AG04449 (cell line): ENCODE measurements at places on chromosomes 12 and 14.

- no peak for DNase-seq
These were observed 264.0 kb downstream of the EGLN3 start for GRCh38 chr14:33686856-33687255.

GRCh38 chr12:129532707-129533499 is 370.9 kb downstream of the TMEM132D start:
- DNase-seq, result no peak

- DNase-seq, result no peak
These were observed 131.9 kb downstream of the HMGA2 start for GRCh38 chr12:65956056-65956738.

- no peak for DNase-seq
These were observed 70.2 kb upstream of the TCL1A start for GRCh38 chr14:95784137-95784536.

GRCh38 chr14:49769171-49769570 is 1.2 kb downstream of the KLHDC2 start:
- DNase-seq, result no peak

DNA sequence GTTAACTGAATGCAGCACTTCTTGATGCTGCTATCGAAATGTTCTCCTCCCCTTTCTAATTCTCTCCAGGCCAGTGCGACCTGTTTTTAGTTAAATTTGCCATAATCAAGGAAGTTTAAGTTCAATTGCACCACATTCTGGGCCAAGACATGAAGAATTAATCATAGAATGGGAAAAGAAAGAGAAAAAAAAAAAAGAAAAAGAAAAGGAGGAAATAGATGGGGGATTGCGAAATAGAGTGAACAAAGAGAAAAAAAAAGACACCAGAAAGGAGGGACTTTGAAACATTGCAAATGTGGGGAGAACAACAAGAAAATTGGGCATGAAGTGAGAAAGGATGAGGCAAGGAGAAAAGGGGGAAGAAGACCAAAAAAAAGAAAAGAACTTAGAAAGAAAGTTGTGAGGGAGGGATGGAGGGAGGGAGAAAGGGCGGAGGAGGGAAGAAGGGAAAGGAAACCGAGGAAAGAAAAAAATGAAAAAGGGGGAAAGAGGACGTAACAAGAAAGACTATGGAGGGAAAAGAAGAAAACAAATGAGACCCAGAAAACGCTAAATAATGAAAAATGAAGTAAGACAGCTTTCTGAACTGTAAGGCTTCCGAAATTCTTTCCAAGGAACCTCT is 32.8 kb upstream of the TBX5 start:
- no peak for DNase-seq

GRCh38 chr14:33103489-33103888 is 164.8 kb downstream of the NPAS3 start:
- no peak for DNase-seq

GRCh38 chr14:60691383-60692113 is 32.6 kb downstream of the SIX4 start:
- DNase-seq, result no peak

DNA sequence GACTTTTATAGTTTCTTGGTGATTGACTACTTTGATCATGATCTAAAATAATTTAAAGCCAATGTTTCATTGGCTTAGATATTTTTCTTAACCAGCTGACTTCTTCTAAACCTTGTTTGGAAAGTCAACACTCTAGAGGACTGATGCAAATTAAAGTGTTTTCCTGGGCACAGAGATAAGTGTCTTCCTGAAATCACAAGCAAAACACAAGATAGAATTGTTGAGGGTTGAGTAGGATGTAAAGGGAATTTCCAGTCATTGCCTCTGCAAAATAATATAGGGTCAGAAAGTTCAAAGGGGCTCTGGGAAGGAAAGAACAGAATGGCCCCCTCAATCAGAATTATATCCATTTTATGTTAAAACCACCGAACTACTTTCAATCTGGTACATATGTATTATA is 156.3 kb upstream of the LRIG3 start:
- DNase-seq, result no peak

- DNase-seq, result no peak
These were observed 8.2 kb downstream of the BRI3BP start for GRCh38 chr12:125001636-125002035.

- no peak for DNase-seq
These were observed 6.5 kb upstream of the TMEM119 start for GRCh38 chr12:108604208-108604941.

GRCh38 chr12:25072906-25073650 is 121.9 kb downstream of the DNAI7 start:
- DNase-seq, result no peak

- DNase-seq, result no peak
These were observed 149.1 kb upstream of the FOXN3 start for GRCh38 chr14:89566180-89566579.

DNA sequence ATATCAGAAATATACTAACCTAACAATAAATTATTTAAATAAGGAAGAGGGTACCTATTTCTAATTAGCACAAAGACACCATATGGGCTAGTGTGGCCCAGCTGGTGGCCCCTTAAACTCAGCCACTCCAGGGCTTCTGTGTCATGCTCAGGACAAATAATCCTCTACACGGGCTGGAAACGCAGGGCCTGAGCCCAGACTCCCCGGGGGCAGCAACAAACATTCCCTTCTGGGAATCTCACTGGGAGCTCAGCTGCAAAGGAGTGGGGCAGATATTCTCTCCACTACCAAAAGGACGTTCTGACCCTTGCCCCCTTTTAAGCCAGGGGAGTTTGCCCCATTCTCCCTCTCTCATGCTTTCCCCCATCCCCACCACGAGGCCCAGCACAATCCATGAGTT is 43.7 kb upstream of the ELK3 start:
- DNase-seq, result no peak

DNA sequence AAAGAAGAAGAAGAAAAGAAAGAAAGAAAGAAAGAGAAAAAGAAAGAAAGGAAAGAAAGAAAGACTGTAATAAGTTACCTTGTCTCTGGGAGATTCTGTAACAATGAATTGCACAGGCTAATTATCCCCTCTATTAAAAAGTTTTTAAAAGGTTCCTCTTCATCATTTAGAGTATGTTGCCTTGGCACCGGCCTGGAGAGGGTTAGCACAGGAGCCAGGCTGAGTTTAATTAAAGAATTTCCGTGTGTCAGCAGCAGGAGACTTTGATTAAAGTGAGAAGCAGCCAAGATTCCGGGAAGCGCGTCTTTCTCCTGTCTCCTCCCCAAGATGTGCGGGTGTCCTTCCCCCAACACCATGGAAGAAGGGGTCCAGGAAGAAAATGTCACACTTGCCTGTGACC is 92.8 kb upstream of the ETV6 start:
- DNase-seq, result no peak

GRCh38 chr12:118290130-118290529 is 82.6 kb downstream of the TAOK3 start:
- DNase-seq, result no peak

DNA sequence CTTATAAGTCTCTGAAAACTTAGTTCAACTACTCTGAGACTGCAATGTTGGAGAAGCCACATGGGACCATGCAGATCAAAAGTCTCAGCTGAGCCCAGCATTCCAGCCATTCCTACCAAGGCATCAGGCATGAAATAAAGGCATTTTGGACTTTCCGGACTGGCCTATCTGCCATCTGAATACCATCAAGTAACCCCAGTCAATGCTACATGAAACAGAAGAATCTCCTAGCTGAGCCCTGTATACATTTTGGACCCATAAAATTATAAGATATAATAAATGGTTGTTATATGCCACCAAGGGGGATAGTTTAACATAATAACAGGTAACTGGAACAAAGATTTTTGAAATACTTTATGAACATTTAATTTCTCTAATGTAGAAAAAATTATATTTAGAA is 9.3 kb upstream of the TMEM260 start:
- DNase-seq, result no peak

DNA sequence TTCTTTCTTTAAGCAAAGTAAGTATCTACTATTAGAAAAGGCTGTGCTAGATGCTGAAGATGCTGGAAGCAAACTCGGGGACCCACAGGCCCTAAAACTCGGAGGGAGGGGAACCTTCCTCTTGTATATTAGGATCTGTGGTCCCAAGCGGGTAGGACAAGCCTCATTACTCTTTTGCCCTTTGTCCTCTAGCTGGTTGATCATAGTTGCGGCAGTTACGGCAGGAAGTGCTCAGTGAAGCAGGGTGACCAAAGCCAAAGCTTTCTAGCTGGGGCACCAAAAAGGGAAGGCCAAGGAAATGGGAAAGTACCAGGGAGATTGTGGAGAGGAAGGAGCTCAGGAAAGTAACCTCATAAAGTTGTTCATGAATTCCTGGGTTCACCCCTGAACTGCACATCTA is 76.3 kb downstream of the SCFD1 start:
- DNase-seq, result no peak

- DNase-seq, result no peak
These were observed 461.5 kb downstream of the RMST start for GRCh38 chr12:97924122-97924521.

- DNase-seq, result no peak
These were observed 72.9 kb downstream of the CDK17 start for GRCh38 chr12:96327346-96327745.

DNA sequence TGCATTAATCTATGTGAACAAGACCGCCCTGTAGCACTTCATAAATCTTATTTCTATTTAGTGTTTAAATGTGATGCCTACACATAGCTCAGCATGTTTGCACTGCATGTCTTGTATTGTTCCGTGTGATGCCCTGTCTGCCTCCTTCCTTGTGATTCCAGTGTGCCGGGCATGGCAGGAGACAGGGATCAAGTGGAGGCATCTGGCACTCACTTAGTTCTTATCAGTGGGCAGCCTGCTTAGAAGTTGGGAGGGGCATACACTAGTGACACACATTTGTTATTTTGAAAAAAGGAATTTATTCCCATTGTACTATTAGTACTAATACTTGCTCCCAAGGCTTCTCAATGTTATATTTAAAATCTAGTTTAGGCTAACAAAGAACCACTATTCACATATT is 176.4 kb downstream of the KCNA5 start:
- DNase-seq, result no peak

GRCh38 chr12:55931780-55932550 is 1.0 kb downstream of the DGKA start:
- DNase-seq, result no peak

DNA sequence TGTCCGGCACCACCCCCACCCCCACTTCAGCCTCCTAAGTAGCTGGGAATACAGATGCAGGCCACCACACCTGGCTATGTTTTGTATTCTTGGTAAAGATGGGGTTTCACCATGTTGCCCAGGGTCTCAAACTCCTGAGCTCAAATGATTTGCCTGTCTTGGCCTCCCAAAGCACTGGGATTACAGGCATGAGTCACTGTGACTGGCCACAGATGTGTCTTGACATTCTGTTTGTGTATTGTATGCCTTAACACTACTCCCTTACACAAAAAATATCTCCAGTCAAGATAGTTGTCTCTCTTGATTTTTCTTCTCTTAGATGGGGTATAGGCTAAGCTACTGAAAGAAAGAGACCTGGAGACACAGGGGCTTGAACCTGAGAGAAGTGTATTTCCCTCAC is 17.6 kb downstream of the CLEC14A start:
- DNase-seq, result no peak

DNA sequence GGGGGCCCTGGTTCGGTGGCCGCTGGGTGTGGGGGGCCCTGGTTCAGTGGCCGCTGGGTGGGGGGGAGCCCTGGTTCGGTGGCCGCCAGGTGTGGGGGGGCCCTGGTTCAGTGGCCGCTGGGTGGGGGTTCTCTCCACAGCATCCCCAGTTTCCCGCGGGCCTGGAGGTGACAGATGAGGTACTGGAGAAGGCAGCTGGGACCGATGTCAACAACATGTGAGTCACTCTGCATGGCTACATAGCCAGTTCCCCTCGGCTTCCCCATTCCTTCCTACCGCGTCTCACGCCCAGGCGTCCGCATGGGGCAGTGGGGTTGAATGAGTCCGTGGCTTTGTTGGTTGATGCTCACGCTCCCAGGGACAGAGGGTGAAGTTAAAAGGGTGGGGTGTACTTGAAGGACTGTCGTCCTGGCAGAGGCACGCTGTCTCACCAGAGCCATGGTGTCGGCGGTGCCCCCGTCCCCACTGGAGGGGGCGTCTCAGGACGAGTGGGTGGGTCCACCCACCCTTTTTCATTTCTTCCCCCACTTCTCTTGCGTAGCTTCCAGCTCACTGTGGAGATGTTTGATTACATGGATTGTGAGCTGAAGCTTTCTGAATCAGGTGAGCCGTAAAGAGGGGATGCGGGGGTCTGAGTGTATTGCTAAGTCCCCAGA is 15.6 kb downstream of the HIP1R start:
- no peak for DNase-seq

- no peak for DNase-seq
These were observed 7.8 kb downstream of the SLC38A1 start for GRCh38 chr12:46260913-46261476.

DNA sequence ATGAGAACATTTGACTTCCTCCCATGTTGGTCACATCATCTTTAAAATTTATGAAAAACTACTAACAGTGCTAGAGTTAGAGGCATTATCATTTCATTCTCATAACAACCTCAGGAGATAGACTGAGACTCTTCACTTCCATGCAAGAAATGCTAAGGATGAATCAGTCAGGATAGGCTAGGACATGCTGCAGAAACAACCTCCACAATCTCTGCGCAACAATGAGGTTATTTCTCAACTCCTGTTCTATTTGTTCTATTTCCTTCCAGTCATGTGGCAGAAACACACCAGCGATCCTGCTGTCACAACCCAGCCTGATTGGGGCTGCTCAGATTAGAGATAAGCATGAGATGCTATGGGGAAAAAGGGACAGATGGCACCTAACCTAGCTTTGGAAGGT is 49.0 kb upstream of the TMEM263 start:
- DNase-seq, result no peak

DNA sequence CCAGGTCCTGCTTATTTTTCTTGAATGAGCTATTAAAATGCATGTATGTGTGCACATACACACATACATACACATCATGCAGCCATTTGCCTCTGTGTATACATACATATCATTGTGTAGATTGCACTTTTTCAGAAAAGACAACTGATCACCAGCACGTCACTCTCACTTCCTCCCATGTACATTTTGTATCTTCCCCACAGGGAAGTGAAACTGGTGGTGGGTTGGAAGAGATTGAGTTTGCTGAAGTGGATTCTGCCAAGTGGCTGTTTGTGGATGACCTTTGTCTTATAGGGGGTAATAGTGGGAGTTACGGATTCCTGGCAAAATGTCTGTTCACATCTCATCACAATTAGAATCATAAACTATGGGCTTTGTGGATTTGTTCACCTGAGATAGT is 448.6 kb downstream of the RAD51B start:
- DNase-seq, result no peak

DNA sequence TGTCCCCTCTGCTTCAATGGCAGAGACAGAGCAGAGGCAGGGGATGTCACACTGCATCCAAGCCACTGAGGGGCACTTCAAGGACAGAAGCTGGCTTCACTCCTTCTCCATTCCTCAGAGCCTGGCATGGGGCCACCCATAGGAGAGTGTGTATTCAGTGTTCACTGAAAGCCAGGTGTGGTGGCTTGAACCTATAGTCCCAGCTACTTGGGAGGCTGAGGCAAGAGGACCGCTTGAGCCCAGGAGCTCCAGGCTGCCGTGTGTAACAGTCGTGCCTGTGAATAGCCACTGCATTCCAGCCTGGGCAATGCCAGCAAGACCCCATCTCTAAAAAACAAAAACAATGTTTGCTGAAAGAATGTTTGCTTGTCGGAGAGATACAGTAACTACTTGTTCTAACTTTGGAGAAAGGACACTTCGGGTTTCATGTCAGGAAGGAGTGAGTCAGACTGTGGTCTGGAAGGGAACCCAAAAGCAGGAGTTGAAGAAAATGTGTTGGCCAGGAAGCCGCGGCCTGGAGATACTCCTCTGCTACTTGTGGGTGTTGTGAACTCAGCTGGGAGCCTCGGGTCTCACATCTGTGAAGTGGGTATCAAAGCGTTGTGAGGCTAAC is 43.4 kb downstream of the ELK3 start:
- peak; percentile 85 for DNase-seq
